Sigmoid colon (tissue), 7 donors: ENCODE measurements at places on chromosomes 12 and 14. TPM values are rescaled to one million over a fixed set of nuclear protein-coding genes. Genes with fewer than 3 reads are reported as not detected.

GRCh38 chr14:49920935-49921334 is 28.1 kb downstream of the ARF6 start:
- no peak for DNase-seq

DNA sequence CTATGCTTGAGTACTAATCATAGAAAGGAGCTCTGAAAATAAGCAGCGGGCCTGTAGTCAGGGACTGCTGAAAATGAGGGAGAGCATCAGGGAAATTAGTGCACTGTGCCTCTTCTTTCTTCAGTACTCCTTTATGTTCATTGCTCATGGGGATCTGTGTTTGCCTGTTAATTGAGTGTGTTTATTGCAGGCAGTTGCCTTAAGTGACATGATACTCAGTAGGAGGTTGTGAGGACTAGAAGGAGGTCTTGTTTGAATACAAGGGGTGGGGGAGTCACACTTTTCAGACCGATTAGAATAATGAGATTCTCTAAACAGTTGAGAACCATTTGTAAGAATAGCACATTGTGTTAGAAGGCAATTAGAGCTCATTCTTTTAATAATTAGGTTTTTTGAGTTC is 102.6 kb upstream of the SLCO1C1 start:
- no peak for DNase-seq

DNA sequence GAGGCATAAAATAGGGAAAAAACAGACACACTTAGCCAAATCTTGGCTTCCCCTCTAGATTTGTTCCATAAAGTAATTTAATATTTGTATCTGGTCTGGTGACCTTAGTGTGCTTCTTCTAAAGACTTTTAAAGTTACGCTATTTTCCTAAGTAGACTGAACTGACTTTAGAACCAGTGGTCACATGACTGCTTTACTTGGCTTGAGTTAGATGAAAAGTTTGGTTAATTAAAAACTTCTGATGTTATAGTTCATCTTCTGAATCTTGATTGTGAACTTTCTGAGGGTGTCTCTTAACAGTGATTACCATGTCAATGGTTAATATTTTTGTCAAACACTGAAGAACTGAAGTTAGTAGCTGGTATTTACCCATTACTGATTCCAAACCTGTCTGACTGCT is 2.6 kb downstream of the BBS10 start:
- DNase-seq = no peak

DNA sequence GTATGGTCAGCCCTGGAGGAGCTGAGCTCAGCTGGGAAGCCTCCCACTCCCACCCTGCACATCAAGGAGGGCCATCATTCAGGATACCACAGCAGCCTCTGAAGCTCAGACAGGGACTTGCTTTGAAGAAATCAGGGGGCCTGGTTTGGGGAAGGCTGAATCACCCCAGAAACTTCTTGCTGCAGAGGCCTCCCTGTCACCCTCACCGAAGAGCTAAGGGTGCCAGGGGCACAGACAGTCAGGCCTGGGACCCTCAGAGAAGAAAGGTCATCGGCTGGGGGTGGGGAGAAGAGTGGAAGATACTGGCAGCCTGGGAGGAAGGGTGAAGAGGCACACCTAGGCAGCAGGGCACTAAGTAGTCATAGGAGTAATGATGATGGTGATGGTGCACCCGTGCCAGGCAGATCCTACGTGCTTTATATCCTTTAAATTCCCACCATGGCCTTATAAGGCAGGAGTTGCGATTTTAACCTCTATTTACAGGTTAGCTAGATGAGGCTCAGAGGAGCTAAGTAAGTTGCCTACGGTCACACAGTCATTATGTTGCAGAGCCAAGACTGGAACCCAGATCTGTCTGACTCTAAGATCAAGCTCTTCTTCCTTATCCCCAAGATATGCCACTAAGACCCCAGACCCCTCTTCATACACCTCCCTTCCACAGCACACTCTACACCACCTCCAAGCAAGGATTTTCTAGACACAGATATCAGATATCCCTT is 28.5 kb upstream of the PNMA1 start:
- DNase-seq = no peak

GRCh38 chr14:105861985-105862465 is 335.6 kb downstream of the TMEM121 start:
- peak; percentile 17 for DNase-seq

- no peak for DNase-seq
Observed at GRCh38 chr12:8644345-8645248, 18.0 kb downstream of the MFAP5 start.

GRCh38 chr12:68831272-68831671 is 23.3 kb downstream of the MDM2 start:
- DNase-seq = no peak

DNA sequence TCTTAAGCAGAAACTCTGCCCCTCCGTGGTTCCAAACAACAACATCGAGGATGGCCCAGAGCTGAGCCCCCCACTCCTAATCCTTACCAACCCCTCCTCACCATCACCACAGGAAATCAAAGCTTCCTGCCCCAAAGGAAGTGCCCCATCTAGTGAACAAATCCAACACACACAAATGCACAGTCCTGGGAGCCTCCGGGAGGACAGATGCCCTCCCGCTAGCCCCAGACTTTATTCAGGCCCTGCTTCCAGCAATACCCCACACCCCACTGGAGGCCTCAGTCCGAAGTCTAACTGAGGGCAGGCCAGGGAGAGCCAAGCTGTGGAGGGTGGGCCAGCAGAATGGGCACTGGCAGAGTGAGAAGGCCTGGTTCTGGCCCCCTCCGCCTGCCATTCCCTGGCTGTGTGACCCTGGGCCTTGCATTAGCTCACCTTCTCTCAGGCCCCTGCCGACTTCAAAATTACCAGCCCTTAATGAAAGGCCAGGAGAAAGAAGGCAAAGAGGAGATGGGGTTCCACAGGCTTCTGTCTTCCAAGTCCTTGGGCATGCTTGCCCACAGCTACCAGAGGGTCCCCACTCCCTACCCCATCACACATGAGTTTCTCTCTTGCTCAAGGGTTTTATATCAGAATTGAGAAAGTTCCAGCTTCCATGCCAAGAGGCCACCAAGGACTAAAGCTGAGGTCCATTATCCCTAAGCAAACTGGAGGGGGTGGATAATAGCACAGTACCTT is 2.3 kb downstream of the HDAC7 start:
- DNase-seq = peak; percentile 73

DNA sequence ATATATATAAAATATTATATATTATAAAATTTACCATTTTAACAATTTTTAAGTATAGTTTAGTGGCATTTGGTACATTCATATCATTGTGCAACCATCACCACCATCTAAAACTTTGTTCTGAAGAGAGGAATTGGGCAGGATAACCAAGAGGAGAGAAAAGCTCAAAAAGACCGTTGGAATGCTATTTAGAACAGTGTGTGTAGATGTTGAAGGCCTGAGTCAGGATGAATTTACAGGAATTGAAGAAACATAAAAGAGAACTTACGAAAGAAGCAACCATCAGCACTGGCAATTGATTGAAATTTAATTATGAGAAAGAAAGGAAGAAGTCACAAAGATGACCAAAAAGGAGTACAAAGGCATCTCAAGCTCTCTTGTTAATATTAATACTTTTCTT is 196.9 kb upstream of the PWP1 start:
- no peak for DNase-seq

- DNase-seq = no peak
Observed at GRCh38 chr14:26845151-26845818, 247.5 kb upstream of the NOVA1 start.

- DNase-seq = no peak
Observed at GRCh38 chr12:104410786-104411185, 46.0 kb upstream of the CHST11 start.

- DNase-seq = no peak
Observed at GRCh38 chr14:81772381-81772780, 238.7 kb upstream of the SEL1L start.

DNA sequence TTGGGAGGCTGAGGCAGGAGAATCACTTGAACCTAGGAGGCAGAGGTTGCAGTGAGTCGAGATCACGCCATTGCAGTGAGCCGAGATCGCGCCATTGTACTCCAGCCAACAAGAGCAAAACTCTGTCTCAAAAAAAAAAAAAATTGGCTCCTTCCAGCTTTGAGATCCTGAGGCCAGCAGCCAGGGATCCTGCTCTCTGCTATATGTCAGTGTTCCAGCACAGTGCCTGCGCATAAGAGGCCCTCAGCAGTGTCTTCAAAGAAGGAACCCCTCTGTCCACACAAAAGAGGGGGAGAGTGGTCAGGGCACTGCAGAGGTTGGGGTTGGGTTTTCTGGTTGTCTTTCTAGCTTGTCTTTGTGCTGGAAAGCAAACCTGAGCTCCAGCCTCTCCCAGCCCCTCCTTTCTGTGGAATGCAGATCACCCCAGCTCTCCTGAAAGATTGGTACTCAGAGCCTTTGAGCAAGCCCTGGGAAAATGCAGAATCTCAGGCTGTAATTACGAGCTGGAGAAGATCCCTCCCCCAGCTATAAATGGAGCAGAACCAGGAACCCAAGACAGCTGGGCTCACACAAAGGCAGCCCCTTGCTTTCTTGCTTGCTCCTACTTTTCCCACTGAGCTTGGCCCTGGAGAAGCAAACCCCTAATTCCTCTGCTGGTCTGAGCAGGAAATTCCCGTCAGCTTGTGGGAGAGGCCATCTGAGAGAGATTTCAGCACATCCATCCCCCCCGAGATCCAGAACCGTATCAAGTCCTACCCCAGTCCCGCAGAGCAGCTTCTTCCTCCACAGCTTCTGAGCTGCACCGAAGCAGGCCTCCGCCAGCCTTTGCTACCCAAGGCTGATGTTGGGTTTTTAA is 205.7 kb downstream of the ZFP36L1 start:
- peak; percentile 93 for DNase-seq

DNA sequence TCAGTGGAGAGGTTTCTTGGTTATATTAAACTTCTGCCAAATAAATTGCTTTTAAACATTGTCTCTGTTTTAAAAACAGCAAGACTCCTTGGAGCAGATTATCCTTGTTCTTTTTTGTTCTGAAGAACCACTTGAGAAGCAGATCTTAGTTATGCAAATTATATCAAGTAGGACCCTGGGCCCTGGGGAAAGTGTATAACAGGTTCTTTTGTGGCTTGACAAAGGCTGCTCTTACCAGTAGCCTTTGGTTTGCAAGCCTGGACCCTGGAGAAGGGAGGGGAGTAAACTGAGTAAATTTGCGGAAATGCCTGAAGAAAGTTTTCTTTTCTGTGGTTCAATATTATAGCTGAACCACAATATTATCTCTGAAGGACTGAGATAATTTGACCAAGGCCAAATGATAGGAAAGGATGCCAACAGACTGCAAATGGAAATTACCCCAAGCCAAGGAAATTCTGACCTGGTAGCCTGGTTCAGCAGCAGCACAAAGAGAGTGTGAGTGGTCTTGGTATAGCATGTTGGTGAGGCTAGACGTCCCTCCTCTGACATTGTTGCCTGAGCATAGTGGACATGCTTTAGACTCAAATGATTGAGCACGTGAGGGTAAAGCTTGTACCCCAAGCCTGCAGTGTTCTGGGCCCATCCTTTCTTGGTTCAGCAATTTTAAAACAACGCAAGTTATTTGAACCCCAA is 30.4 kb upstream of the SIX1 start:
- DNase-seq = no peak

- DNase-seq = peak; percentile 75
Observed at GRCh38 chr12:7935590-7936581, at the start of gene SLC2A3. TSS of gene SLC2A3 (minus strand) at chr12:7936187. CDS start at chr12:7936034, 153 bp downstream.

- no peak for DNase-seq
Observed at GRCh38 chr12:83092129-83092528, 405.4 kb downstream of the TMTC2 start.

DNA sequence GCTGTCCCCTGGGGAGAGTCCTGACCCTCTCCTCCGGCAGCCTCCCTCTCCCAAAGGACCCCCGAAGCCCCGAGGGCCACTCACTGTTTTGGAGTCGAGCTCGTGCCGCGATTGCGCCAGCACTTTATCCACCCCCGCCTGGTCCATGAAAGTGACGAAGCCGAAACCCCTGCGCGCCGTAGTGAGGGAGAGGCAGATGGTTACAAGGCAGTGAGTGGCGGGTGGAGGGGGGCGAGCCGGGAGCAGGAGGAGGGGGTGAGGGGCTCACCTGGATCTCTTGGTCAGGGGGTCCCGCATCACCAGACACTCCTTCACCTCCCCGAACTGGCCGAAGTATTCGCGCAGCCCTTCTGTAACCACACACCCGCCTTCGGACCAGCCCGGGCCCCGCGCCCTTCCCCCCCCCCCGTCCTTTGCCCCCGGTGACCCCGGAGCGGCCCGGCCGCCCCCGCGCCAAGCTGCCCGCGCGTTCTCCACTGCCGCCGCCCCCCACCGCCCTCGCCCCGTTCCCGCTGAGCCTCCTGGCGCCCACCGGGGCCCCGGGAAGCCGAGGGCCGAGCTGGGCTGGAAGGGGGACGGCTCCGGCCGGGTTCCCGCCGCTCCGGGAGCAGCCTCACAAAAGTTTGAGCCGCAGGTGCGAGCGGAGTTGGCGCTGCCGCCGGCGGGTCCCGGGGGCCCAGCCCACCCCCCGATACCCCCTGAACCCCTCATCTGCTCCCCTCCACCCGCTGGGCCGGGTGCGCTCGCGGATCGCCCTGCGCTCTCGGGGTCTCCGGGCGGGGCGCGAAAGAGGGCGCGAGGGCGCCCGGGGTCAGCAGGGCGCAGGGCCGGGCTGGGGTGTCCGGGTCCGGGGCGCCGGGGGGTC is 808 bp downstream of the MSI1 start:
- DNase-seq = no peak

DNA sequence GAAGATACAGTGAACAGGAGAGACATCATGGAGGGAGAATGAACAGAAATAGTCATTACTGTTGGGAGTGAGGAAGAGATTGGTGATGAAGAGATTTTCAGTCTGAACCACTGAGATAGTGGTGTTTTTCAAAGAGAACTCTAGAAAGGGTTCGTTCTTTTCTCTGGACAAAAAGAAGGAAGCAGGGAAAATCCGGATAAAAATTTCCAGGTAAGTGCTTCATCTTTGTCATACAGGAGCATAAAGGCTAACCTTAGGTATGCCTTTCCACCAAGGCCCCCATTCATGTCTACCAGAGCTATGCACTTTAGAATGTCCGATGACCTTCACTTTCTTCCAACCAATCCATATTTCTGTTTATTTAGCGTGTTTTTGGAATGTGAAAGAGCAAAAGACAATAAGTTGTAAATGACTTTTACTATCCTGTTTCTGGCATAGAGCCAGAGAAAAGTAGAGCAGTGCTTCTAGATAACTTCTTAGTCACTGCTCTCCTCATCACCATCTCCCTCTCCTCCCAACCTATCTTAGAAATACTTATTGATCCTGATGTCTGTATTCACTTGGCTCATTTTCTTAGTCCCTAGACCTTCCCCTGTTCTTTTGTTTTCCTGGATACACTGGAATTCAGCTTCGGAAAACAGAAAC is 116.5 kb downstream of the TTC6 start:
- no peak for DNase-seq

DNA sequence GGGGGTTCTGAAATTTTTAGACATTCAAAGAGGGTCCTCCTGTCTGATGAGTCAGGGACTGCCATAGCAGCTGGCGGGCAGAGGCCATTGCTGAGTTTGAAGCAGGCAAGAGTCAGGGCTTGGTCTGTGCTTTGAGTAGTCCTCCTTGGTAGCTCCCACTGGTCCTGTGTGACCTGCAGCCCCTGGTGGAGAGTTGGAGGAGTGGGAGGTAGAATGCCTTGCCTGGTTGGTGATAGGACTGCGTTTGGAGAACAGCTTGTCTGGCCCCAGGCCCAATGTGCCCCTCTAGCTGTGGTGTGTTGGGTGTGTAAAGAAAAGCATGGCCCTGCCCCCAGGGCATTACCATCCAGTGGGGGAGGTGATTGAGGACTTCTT is 116.7 kb downstream of the BEGAIN start:
- DNase-seq = no peak

ACVR1B gene
- total RNA-seq = 9.4 TPM
